ENCODE measurements at places on chromosomes 5 and 9. TPM values are rescaled to one million over a fixed set of nuclear protein-coding genes. Genes with fewer than 3 reads are reported as not detected.

Gene DOCK8
- total RNA-seq, result 13.0 TPM

Gene HK3
- total RNA-seq, result 4.2 TPM

Gene LMX1B
- total RNA-seq, result under 0.01 TPM

Gene ACOT12
- total RNA-seq, result 0.52 TPM

Gene WNK2
- total RNA-seq, result 4.7 TPM

Gene TLE1
- total RNA-seq, result 65.2 TPM

Gene SH3RF2
- 3.7 TPM for total RNA-seq

Gene F12
- total RNA-seq, result not detected

Gene THBS4
- 135 TPM for total RNA-seq

Gene TMEM215
- 0.52 TPM for total RNA-seq

Gene ANKRD34B
- total RNA-seq, result under 0.01 TPM

Gene GABRG2
- total RNA-seq, result not detected

Gene SLIT3
- total RNA-seq, result 7.8 TPM

Gene DAB2IP
- 12.5 TPM for total RNA-seq

Gene TMEM252
- not detected for total RNA-seq

Gene GRM6
- not detected for total RNA-seq

Gene PNPLA7
- 1.0 TPM for total RNA-seq

Gene INSL4
- total RNA-seq, result not detected

Gene CCNO
- not detected for total RNA-seq

Gene EFNA5
- total RNA-seq, result 8.4 TPM

Gene DIPK1B
- 11.0 TPM for total RNA-seq

Gene IQGAP2
- 11.5 TPM for total RNA-seq

Gene ASPN
- total RNA-seq, result 213 TPM

Gene PCDHAC1
- 0.52 TPM for total RNA-seq

Gene NPR2
- total RNA-seq, result 7.3 TPM

Gene PCDHGA9
- total RNA-seq, result 4.7 TPM

Gene PCDHA11
- under 0.01 TPM for total RNA-seq

Gene OR13C3
- not detected for total RNA-seq

Gene IL4
- total RNA-seq, result not detected

Gene ANGPTL2
- total RNA-seq, result 37.6 TPM

Gene TMC1
- total RNA-seq, result 0.52 TPM

Gene EQTN
- not detected for total RNA-seq

Gene PCSK1
- not detected for total RNA-seq

Gene SLC6A3
- total RNA-seq, result not detected

Gene PURA
- total RNA-seq, result 7.8 TPM

Gene WDR55
- 9.4 TPM for total RNA-seq

Gene FGF10
- total RNA-seq, result 4.7 TPM

Gene GADD45G
- 2.1 TPM for total RNA-seq

Gene MAP1B
- total RNA-seq, result 22.4 TPM

Gene CANX
- 259 TPM for total RNA-seq

Gene OR13F1
- not detected for total RNA-seq

Gene PCDHA9
- 0.52 TPM for total RNA-seq

Gene PCDHGA12
- total RNA-seq, result 3.1 TPM

Gene KCTD16
- under 0.01 TPM for total RNA-seq

Gene ARHGEF28
- total RNA-seq, result 8.4 TPM

Gene MOB3B
- total RNA-seq, result 1.0 TPM

Gene BTNL3
- not detected for total RNA-seq

Gene NOXA1
- total RNA-seq, result 0.52 TPM

Gene LCN6
- not detected for total RNA-seq

Gene RASA1
- total RNA-seq, result 17.7 TPM

Gene UNC5A
- total RNA-seq, result not detected

Gene ZNF474
- 2.6 TPM for total RNA-seq

Gene CER1
- total RNA-seq, result not detected
